ENCODE measurements at places on chromosomes 2 and 18.

GRCh38 chr2:217983276-217984233 is 19.2 kb downstream of the TNS1 start:
- no peak for DNase-seq

DNA sequence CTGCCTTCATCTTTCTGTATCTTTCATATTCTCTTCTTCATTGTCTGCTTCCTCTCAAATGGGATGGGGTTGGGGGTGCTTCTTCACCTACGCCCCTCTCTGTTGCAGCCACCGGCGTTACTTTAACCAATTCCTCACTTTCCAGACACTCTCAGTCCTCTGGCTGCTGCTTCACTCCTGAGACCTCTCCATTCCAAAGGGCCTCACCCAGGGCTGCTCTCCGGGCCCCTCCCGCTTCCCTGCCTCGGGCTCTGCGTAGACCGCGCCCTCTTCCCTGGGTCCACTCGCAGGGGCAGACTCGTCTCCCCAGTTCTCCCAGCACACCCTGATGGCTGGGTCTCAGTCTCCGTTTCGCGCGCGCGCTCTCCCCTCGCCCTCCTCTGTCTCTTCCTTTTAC is 926 bp downstream of the SERPINB8 start:
- peak; percentile 78 for DNase-seq

DNA sequence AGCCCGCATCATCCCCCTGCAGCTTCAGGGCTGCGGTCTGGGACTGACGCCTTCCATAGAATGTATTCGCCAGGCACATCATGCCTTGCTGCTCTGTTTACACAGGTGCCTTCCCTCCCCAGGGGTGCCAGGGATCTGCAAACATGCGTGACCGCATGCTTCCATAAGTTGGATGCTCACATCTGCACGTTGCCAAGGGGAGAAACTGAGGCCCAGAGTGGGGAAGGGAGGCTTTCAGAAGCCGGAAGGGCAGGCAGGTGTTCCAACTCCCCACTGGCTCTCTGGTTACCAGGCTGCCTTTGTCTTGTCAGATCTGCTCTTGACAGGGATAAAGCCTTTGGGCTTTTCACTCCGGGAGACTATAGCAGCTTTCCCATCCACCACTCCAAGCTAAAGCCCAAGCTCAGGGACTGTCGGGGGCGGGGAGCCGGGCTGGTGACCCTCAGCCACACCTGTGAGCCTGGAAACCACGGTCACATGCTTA is 125.8 kb upstream of the TNP1 start:
- peak; percentile 87 for DNase-seq

- DNase-seq: no peak
Measured at GRCh38 chr18:42536442-42536841, 579.0 kb downstream of the RIT2 start.

GRCh38 chr18:45837283-45838070 is 12.0 kb downstream of the SIGLEC15 start:
- DNase-seq: peak; percentile 20

GRCh38 chr2:190723397-190724090 is 74.7 kb downstream of the NAB1 start:
- DNase-seq: no peak

GRCh38 chr18:51867767-51868166 is 472.2 kb upstream of the DCC start:
- no peak for DNase-seq

GRCh38 chr2:234426616-234427015 is 70.3 kb downstream of the ARL4C start:
- DNase-seq: no peak

- DNase-seq: no peak
Measured at GRCh38 chr2:19330436-19330835, 28.0 kb downstream of the OSR1 start.
